ENCODE measurements at places on chromosomes 7 and 10. TPM values are rescaled to one million over a fixed set of nuclear protein-coding genes. Genes with fewer than 3 reads are reported as not detected.
A peak's percentile ranks its signal among the peaks of the same experiment; 100 is the strongest.

GRCh38 chr10:118953598-118954393 is 75.7 kb upstream of the NANOS1 start:
- DNase-seq = no peak

- DNase-seq = peak; percentile 49
Observed at GRCh38 chr7:150383710-150384397, 4.7 kb downstream of the ZNF775 start.

DNA sequence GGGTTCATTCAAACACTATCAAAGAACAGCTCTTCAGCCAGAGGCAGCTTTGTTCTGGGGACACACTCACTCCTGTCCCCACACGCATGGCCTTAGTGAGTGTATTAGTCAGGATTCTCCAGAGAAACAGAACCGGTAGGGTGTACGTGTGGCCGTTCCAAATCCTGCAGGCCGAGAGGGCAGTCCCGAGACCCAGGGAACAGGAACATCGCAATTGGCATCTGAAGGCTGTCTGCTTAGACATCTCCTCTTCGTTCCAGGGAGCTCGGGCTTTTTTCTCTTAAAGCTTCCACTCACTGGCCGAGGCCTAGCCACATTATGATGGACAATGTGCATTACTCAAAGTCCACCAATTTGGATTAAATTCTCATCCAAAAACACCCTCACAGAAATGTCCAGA is 523.3 kb downstream of the GLRX3 start:
- no peak for DNase-seq

DNA sequence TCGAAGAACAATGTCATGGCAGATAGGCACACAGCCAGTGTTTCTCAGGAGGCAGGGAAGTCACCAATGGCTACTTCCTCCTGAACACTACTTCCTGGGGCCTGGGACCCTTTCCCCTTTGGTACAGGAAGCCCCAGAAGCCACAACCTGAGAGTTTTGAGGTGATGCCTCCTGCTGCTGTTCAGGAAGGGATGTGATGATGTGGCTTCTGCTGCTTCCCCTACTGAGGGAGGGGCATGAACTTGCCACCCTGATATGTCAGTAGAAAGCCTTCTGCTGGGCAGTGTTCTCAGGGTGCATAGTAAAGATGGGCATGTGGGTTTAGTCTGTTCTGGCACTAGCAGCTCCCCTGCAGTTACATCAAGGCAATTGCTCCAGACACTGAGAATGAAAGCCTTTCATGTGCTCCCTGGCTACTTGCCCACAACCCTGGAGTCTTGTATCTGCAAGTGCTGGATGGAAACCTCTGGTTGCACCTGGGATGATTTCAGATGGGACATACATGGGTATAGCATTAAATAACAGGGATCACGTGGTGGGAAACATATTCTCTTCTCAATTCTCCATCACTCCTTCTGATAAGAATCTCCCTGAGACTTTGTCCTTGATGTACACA is 69.3 kb downstream of the ADRA2A start:
- no peak for DNase-seq

DNA sequence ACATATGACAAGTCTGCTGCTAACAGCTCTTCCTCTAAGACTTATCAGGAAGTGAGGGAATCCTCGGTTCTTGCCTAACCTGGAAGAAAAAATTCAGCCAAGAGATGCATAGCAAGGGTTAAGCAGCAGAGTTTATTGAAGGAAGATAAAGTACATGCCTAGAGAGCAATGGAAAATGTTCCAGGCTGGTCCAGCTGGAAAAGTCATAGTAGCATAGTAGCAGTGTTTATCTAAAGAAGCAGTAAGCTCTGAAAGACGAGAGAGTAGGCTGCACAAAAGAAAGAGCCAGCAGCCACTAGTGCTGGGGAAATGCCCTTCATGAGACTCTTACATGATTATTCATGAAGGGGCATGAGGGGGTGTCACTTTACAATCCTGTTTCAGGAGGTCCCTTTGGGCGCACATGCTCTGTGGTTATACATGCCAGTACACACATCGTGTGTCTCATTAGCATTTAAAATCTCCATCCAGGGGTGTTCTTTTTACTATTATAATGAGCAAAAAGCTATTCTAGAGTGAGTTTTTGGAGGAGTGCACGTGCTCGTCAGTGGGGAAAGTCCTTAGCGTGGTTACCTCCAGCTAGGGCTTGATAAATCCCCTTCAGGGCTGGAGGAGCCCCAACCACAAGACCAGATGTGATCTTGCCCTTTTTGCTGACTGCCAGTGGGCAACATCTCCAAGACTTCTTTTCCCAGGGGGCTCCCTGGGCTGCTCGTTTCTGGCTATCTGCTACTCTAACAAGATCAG is 716.1 kb downstream of the PARD3 start:
- no peak for DNase-seq

- no peak for DNase-seq
Observed at GRCh38 chr10:116995648-116996047, 9.3 kb downstream of the SHTN1 start.

- no peak for DNase-seq
Observed at GRCh38 chr7:90666186-90666585, 70.1 kb downstream of the CDK14 start.

GRCh38 chr10:58508316-58508715 is 4.4 kb upstream of the BICC1 start:
- no peak for DNase-seq

GRCh38 chr7:28226003-28226402 is 45.4 kb upstream of the JAZF1 start:
- no peak for DNase-seq

- no peak for DNase-seq
Observed at GRCh38 chr7:157189405-157189804, 50.7 kb downstream of the UBE3C start.

DNA sequence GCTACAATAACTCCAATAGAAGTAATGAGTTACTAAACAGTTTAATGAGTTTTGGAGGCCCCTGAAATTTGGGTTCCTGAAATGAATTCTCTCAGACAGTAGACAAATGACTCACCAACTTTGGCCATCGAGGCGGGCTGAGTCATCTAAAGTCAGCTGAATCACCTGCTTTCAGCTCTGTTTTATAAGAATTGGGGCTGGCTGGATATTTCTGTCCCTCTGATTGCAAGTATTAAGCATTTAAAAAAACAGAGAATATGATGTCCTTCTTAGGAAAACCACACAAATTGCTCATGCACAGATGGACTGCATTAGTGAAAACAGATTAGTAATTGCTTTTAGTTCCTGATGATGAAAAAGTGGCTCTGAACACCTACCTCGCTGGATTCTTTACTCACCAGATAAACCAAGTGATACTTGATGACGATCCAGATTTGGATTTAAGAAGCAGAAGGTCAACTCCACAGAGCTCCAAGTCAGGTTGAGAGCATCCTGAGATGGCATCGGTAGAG is 59.1 kb downstream of the ZNF365 start:
- no peak for DNase-seq

- DNase-seq = no peak
Observed at GRCh38 chr10:88960802-88961201, 8.2 kb upstream of the ACTA2 start.

GRCh38 chr7:32602470-32602869 is 107.2 kb downstream of the AVL9 start:
- DNase-seq = no peak

- DNase-seq = no peak
Observed at GRCh38 chr10:131231965-131232541, 79.5 kb downstream of the TCERG1L start.

DNA sequence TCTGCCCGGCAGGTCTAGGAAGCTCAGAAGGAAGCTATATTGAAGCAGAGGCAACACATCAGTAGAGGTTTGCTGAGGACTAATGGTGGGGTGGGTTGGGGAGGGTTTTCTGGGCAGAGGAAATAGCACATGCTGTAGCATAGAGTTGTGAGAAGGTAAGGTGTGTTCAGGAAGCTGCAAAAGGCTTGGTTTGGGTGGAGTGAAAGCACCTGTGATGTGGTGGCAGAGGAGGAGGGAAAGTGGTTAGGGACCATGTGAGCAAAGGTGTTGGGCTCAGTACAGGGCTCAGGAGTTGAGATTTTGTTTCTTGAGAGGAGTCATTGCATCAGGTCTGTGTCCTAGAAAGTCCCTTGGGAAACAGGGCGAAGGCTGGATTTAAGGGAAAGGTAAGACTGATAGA is 294.6 kb downstream of the SORCS3 start:
- no peak for DNase-seq

GRCh38 chr10:33278198-33278597 is 56.3 kb downstream of the NRP1 start:
- DNase-seq = no peak

GRCh38 chr10:103111031-103111917 is 81.8 kb downstream of the NT5C2 start:
- DNase-seq = no peak

- DNase-seq = no peak
Observed at GRCh38 chr7:38187794-38188440, 9.9 kb downstream of the STARD3NL start.

- DNase-seq = peak; percentile 65
Observed at GRCh38 chr10:16777473-16778370, 39.5 kb downstream of the RSU1 start.

GRCh38 chr7:27435461-27435860 is 192.9 kb downstream of the EVX1 start:
- DNase-seq = no peak

GRCh38 chr7:64277630-64278029 is 36.1 kb upstream of the ZNF736 start:
- no peak for DNase-seq

DNA sequence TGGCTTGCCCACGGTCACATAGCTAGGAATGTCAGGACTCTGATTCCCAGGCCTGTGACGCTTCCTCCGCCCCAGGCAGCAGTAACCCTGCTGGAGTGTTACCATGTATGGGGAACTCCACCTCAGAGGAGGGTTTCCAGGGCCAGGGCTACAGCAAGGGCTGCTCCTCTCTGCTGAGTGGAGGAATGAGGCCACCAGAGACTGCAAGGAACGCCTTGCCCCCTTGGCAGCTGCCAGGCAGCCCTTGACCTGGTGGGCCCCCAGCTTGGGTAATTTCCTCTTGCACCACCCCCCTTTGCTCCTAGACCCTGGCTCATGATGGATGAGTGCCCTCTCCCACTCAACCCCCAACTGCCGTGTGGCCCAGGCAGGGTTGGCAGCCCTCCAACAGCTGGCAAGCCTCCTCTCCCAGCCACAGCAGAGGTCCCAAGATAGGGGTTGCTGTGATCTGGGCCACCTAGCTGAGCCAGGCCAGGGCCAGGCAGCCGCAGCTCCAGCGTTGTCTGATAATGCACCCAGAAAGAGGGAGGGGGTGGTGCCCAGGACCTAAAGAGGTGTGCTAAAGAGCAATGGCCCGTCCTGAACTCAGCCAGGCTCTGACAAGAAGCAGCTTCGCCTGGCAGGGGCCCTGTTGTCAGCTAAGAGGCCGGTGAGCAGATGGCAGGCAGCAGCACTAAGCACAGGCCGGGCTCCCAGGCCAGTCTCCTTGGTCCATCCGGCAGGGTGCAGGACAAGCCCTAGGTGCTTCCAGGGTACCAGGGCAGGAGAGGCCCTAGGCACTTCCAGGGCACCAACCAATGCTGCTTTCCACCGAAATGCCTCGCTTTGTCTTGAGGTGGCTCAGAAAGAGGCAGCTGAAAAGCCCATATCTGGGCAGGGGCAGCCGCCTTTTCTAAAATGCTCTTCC is 35.4 kb downstream of the DRGX start:
- DNase-seq = peak; percentile 84

DNA sequence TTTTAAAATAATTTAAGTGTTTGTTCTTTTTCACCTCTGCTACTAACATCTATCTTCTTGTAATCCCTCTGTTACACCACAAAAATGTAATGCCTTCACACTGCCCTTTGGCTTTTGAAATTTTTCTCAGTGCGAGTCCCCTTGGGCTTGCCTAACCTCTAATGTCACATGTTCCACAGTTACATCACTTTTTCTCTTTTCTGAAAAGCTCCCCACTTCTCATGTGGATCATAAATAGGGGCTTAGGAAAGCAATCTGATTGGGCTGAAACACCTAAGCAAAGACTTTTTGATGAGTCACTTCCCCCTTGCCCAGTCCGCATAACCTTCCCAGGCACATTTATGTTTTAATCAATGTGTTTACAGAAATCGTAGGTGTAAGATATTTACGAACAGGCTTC is 288.2 kb downstream of the IPMK start:
- DNase-seq = no peak

GRCh38 chr10:49123981-49124950 is 8.9 kb upstream of the VSTM4 start:
- no peak for DNase-seq

EXOC4 gene
- 37.3 TPM for polyA plus RNA-seq

PVRIG gene
- not detected for polyA plus RNA-seq

TAS2R3 gene
- polyA plus RNA-seq = not detected

WEE2 gene
- not detected for polyA plus RNA-seq

LEP gene
- polyA plus RNA-seq = not detected

C10orf95 gene
- polyA plus RNA-seq = 0.05 TPM

CNNM1 gene
- polyA plus RNA-seq = 0.16 TPM

DOCK1 gene
- 15.5 TPM for polyA plus RNA-seq

HMX2 gene
- polyA plus RNA-seq = not detected
